Prostate gland (tissue), 2 donors: ENCODE measurements at places on chromosomes 1 and 21.

DNA sequence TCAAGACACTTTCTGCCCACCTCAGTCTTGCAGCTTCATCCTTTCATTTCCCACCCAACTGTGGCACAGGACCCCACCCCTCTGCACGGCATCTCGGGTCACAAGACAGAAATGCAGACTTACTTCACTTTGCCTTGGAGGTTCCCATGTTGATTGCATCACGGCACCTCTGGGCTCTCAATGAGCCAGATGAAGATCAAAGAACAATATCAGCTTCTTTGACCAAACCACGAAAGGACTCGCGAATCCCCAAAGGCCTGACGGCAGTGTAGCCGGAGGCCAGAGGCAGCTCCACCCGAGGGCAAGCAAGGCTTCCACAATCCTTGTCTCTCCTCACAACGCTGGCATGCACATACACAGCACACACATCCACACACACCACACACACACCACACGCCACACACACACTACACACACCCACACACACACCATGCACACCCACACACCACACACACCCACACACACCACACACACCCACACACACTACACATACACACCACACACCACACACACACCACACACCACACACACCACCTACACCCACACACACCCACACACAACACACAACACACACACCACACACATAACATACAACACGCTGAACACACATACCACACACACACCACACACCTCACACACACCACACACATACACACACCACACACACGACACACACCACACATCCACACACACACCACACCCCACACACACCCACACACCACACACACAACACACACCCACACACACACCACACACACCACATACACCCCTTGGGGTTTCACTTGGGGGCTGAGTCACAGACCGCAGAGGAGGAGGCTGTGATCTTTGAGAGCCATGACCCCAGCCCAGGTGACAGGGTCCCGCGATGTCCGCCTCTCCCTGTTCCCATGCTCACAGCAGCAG is 35.8 kb downstream of the UBASH3A start:
- DNase-seq, result no peak
- H3K4me3 ChIP-seq, result no peak overlapping the region
- no peak overlapping the region for H3K27ac ChIP-seq
- H3K27me3 ChIP-seq, result no peaks in the 10 kb centered on the region

GRCh38 chr21:44785620-44786335 is 15.8 kb downstream of the UBE2G2 start:
- H3K4me1 ChIP-seq, result no peaks in the 10 kb centered on the region
- no peak overlapping the region for H3K4me3 ChIP-seq
- peak; percentile 38 for DNase-seq
- H3K27ac ChIP-seq, result peak overlapping the region; percentile 34
- H3K36me3 ChIP-seq, result no peaks in the 10 kb centered on the region
- H3K27me3 ChIP-seq, result no peaks in the 10 kb centered on the region

DNA sequence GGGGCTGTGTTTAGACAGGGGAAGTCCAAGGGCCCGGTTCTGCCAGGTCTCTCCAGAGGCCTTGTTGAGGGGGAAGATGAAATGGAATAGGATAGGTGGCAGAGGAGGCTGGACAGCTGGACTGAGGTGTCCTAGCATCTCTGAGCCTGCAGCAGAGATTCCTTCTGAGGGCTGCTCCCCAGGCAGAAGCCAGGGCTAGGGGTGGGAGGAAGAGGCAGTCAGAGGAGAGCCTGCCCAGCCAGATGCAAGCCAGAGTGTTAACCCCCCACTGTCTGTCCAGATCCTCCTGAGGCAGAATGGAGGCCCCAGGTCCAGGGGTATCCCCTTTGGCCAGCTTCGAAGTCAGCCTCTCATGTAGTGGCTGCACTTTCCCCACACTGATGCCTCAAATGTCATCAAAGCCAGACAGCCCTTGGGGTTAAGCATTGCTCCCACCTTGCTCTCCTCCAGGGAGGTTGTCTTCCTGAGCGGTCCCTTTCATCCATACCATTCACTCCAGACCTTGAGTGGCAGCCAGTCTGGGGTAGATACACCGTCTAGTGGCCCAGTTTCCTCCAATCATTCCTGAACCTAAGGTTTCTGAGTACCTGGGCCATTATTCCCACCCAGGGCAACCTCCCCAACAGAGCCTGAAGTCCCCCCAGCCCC is 1.7 kb downstream of the CSF1 start:
- no peak for DNase-seq
- H3K36me3 ChIP-seq, result peaks cover 2% of the 10 kb centered on the region
- no peaks in the 10 kb centered on the region for H3K4me1 ChIP-seq
- H3K27me3 ChIP-seq, result no peaks in the 10 kb centered on the region
- H3K4me3 ChIP-seq, result peak overlapping the region; percentile 63
- H3K27ac ChIP-seq, result peak overlapping the region; percentile 38

GRCh38 chr21:25986928-25987327 is 183.6 kb downstream of the APP start:
- DNase-seq, result no peak
- no peak overlapping the region for H3K4me3 ChIP-seq
- no peaks in the 10 kb centered on the region for H3K27me3 ChIP-seq
- no peaks in the 10 kb centered on the region for H3K36me3 ChIP-seq

- no peaks in the 10 kb centered on the region for H3K4me1 ChIP-seq
- peak; percentile 41 for DNase-seq
- H3K4me3 ChIP-seq, result peak overlapping the region; percentile 20
- H3K27ac ChIP-seq, result peak overlapping the region; percentile 64
- no peaks in the 10 kb centered on the region for H3K27me3 ChIP-seq
Measured at GRCh38 chr1:1462318-1462966, 9.1 kb upstream of the ATAD3B start.

DNA sequence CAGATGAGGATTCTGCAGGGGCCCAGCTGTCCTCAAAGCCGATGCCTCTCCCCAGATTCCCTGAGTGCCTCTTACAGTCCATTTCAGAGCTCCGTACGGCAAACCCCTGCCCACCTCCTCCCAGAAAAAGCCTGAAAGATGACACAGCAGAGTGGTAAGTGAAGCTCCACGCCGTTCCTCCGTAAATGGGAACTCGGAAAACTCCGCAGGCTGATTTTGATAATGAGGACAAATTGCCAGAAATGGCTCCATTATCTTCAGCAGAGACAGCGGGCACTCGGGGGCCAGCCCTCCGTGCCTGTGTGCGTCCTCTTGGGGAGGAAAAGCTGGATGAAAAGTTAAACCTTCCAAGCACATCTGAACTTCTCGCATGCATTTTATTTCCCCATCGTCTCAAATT is 81.1 kb downstream of the NPHP4 start:
- H3K36me3 ChIP-seq, result no peaks in the 10 kb centered on the region
- H3K27me3 ChIP-seq, result no peaks in the 10 kb centered on the region
- H3K27ac ChIP-seq, result no peak overlapping the region

DNA sequence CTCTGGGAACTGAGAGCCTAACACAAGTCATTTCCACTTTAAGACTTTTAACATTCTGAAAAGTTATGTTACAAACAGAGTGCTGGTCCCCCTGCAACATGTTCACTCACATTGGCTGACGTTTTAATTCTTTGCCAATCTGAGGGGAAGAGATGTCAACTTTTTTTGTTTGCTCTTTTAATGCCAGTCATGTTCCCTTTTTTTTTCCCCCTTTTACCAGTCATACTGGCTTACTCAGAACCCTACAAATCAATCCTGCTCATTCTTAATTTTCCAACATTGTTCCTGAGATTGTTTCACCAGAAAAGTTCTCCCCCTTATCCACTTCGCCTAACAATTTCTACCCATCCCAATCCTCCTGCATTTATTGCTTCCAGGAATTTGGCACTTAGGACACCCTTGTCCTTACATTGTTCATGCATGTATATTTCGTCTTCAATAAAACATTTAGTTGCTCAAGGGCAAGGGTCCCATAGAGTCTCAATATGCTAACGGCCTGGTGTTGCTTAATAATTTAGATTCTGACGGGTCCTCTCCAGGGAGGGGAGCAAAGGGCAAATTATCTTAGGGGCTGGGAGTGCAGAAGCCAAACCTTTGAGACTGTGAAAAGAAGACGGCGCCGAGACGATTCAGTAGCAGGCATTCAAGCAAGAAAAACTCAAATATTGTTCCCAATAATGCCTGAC is 624 bp upstream of the CR1L start:
- H3K36me3 ChIP-seq, result no peaks in the 10 kb centered on the region
- DNase-seq, result no peak
- H3K27me3 ChIP-seq, result no peaks in the 10 kb centered on the region
- H3K4me1 ChIP-seq, result no peaks in the 10 kb centered on the region
- peak overlapping the region; percentile 45 for H3K4me3 ChIP-seq

- H3K36me3 ChIP-seq, result no peaks in the 10 kb centered on the region
- no peaks in the 10 kb centered on the region for H3K4me1 ChIP-seq
- peaks cover 8% of the 10 kb centered on the region for H3K27me3 ChIP-seq
- H3K27ac ChIP-seq, result no peak overlapping the region
- no peak overlapping the region for H3K4me3 ChIP-seq
- DNase-seq, result no peak
Measured at GRCh38 chr1:4770713-4771112, 116.3 kb downstream of the AJAP1 start.

DNA sequence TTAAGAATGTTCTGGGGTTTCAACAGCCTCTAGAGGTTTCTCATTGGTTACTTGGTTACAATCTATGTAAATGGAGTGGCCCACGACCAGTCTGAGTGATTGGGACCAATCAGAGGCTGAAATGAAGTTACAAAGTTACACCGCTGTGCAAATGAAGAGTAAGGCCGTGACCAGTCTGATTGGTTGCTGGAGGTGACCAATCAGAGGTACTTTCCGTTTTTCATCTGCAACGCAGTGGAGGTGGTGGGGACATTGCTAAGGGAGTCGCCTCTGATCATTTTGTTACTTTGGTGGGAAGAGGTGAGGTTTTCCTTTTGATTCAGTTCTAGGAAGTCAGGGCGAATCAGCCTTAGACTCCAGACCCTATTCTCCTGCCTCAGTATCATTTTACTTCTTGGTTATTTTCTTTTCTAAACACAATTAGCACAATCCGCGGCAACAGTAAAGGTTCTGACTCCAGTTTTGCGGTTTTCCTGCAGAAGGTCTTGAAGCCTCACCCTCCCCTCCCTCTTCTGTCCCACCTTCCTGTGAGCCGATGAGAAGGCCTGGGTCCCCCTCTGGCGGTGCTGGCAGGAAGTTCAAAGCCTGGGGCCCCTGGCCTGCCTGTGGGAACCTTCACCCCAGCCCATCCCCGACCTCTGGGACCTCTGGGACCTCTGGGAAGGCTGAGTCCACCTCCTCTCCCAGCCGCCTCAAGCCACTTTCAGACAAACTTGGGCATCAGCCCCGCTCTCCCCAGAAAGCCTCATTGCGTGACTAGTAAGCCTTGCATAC is 38.7 kb upstream of the TTC34 start:
- no peak overlapping the region for H3K27ac ChIP-seq
- H3K36me3 ChIP-seq, result no peaks in the 10 kb centered on the region
- H3K27me3 ChIP-seq, result no peaks in the 10 kb centered on the region

GRCh38 chr1:151159373-151159772 is 2.9 kb downstream of the TNFAIP8L2 start:
- no peak overlapping the region for H3K4me3 ChIP-seq
- no peaks in the 10 kb centered on the region for H3K27me3 ChIP-seq
- H3K4me1 ChIP-seq, result peaks cover 1% of the 10 kb centered on the region
- DNase-seq, result no peak
- H3K36me3 ChIP-seq, result no peaks in the 10 kb centered on the region

DNA sequence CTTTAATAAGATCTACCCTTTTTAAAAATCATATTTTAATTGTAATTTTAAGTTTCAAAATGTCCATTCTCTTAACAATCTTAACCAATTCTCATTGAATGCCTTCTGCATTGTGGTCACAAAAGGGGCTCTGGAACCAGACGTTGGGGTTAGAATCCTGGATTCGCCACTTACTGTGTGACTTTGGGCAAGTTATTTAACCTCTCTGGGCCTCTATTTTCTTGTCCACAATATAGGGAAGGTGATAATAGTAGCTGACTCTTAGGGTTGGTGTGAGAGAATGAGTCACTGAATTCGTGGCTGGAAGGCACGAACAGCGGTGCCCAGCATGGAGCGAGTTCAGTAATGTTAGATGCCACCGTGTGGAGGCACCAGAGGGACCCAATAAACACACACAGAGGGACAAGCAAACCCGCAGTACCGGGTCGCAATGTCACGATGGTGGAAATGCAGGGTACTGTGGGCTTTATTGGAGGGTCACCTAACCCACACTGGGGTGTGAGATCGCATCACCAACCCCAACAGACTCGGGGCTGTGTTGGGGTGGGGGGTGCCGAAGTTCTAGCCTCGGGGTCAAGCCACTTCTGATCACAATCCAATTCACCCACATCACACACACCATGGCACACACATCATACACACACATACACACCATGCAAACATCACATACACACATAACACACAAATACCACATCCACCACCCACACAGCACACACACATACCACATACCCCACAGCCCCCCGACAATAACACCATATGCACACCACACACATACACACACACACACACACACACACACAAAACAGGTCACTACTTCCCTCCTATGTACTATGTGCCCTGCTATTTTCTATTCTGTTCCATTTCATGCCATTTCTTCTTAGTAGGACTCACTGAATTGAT is 27.0 kb upstream of the IFNAR2 start:
- no peak for DNase-seq
- H3K27ac ChIP-seq, result no peak overlapping the region
- H3K4me3 ChIP-seq, result no peak overlapping the region
- no peaks in the 10 kb centered on the region for H3K36me3 ChIP-seq
- H3K27me3 ChIP-seq, result no peaks in the 10 kb centered on the region
- H3K4me1 ChIP-seq, result no peaks in the 10 kb centered on the region

DNA sequence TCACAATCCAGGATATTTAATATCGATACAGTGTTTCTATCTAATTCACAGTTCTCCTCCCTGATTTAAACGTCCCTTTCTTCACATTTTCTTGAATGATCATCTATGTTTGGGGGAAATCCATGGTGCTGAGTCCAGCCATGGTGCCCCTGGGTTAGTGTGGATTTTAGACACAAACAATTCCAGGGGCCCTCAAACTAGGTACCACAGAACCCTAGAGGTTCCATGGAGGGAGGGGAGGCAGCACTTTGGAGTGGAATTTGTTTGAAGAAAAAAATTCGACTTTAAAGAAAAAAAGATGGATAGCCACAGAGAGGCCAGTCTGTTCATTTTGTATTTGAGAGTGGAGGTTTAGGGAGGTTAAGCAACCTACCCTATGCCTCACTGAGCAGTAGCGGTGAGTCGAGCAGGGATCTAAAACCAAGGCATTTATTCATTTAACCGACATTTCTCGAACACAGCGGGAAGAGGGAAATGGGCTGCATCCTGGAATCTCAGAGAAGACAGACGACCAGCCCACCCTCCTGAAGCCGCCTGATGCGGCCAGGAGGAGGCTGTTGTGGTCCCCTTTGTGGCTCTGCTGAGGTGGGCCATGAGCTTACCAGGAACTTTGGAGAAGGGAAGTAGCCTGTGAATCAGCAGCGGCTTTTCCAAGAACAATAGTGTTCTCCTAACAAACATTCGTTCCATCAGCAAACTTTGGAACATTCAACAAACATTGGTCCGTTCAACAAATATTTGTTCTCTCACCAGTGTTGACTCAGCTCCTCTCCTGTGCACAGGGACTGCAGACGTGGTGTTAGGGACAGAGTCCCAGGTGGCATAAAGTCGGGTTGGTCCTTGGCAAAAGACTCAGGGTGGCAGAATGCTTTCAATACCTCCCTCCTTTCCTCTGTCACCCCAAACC is 103.5 kb upstream of the ZBTB40 start:
- H3K4me3 ChIP-seq, result no peak overlapping the region
- no peaks in the 10 kb centered on the region for H3K27me3 ChIP-seq
- peak; percentile 66 for DNase-seq
- H3K27ac ChIP-seq, result peak overlapping the region; percentile 81

GRCh38 chr1:37926038-37926924 is 20.6 kb downstream of the INPP5B start:
- no peak overlapping the region for H3K27ac ChIP-seq
- no peak overlapping the region for H3K4me3 ChIP-seq
- H3K27me3 ChIP-seq, result no peaks in the 10 kb centered on the region
- DNase-seq, result no peak
- no peaks in the 10 kb centered on the region for H3K4me1 ChIP-seq
- H3K36me3 ChIP-seq, result no peaks in the 10 kb centered on the region
